Renal cortical epithelial cell (primary cell): ENCODE measurements at places on chromosomes 3 and 15. TPM values are rescaled to one million over a fixed set of nuclear protein-coding genes. Genes with fewer than 3 reads are reported as not detected.

DNA sequence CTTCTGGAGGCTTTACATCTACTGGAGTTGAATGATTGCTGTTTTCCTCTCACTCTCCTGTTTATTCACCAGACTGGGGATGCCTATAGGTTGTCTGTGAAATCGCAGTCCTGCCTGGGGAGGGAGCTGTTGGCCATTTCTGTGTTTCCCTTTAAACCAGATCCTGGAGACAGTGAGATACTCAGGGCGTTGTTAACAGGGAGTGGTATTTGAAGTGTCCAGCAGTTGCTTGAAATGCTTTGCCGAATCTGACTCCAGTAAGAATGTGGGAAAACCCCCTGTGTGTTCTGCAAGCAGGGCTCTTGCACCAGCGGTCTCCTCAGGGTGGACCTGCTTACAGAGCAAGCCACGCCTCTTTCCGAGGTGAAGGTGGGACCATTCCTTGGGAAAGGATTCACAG, 4.3 kb upstream of the LRRK1 start:
- no peak for DNase-seq

DNA sequence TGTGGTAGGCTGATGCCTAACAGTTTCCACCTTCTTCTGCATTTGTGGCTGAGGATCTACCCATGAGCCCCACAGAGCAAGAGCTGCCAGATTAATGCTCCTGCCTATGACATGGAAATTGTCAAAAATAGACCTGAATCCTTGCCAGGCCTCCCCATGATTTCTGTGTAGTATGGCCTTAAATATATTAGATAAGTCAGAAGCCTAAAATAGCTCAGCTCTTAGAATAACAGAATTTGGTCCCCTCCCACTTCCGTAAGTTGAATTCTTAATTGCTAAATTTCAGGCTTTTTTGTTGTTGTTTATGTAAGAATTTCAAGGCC, 129.0 kb downstream of the SERPINI1 start:
- no peak for DNase-seq

- DNase-seq: peak; percentile 93
These were observed 32.7 kb downstream of the TRANK1 start for GRCh38 chr3:36911990-36912804.

GRCh38 chr15:81171286-81171685, 25.4 kb upstream of the IL16 start:
- DNase-seq: no peak

DNA sequence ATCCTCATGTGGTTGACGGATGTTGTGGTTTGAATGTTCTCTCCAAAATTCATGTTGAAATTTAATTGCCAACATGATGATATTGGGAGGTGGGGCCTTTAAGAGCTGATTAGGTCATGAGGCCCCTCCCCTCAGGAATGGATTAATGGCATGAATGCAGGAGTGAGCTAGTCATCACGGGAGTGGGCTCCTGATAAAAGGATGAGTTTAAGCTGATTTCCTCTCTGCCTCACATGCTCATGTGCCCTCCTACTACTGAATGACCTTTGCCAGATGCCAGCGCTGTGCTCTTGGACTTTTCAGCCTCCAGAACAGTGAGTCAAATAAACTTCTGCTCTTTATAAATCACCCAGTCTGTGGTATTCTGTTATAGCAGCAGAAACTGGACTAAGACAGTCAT, 111.2 kb downstream of the MYO5A start:
- DNase-seq: no peak

DNA sequence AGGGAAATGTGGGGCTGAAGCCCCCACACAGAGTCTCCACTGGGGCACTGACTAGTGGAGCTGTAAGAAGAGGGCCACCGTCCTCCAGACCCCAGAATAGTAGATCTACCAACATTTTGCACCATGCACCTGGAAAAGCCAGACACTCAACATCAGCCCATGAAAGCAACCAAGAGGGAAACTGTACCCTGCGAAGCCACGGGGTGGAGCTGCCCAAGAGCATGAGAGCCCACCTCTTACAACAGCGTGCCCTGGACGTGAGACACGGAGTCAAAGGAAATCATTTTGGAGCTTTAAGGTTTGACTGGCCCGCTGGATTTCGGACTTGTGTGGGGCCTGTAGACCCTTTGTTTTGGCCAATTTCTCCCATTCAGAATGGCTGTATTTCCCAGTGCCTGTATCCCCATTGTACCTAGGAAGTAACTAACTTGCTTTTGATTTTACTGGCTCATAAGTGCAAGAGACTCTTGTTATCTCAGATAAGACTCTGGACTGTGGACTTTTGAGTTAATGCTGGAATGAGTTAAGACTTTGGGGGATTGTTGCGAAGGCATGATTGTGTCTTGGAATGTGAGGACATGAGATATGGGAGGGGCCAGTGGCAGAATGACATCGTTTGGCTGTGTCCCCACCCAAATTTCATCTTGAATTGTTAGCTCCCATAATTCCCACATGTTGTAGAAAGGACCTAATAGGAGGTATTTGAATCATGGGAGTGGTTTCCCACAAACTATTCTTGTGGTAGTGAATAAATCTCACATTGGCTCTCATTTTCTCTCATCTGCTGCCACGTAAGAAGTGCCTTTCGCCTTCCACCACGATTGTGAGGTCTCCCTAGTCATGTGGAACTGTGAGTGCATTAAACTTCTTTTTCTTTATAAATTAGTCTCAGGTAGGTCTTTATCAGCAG, 105.8 kb downstream of the CBLB start:
- no peak for DNase-seq

DNA sequence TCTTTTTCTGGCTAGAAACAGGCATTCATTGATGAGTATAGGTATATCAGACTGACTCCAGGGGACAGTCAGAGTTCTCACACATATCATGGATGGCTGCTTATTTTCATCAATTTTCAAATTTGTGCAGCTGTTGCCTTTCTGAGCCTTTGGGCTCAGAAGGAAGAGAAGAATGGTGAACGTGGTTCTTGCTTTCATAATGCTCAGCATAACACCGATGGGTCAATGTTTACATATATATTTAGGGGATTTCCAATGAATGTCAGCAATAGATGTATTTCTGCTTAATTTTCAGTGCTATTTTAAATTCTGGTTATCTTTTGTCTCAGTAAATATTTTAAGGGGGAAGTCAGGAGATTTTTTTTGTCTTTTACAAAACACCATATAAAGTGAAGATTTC, 581.4 kb upstream of the DPPA4 start:
- no peak for DNase-seq

DNA sequence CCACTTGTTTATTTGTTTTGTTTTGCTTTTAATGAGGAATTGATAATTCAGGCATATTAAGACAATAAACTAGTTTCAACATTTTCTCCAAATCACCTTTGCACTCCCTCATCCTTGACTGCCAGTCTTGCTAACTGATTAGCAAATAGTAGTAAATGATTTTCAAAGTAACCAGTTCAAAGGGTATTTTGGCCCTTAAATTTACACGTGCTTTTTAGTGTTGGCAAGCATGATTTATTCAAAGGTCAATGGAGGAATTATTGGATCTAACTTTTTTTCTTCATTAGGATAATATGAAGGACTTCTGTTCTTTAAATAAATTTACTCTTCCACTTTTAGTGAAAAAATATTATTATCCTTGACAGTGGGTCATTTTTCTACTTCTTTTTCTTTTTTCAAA, 53.8 kb downstream of the BCHE start:
- DNase-seq: peak; percentile 51

DNA sequence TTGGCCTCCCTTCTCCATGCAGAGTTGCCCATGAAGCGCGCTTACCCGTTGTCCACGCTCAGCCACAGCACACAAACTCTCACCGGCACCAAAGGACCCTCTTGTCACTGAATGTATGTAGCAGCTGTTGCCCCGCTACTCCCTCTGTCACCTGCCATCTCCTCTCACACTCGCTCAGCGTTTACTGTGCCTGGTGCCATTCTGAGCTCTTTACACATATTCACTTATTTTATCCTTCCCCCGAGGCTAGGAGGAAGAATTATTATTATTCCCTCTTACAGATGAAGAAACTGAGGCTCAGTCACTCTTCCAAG, 41.7 kb upstream of the PRR23E start:
- no peak for DNase-seq

The STRIT1 gene
- not detected in 2 replicates for total RNA-seq

The WDR93 gene
- 0.69 and 1.2 TPM in 2 replicates for total RNA-seq

The CEP97 gene
- 12.5 and 16.2 TPM in 2 replicates for total RNA-seq

The XCR1 gene
- not detected in 2 replicates for total RNA-seq
